Brain pericyte (primary cell): ENCODE measurements at places on chromosomes 6 and 20.

GRCh38 chr6:138222901-138223546 lies 4.7 kb upstream of the PBOV1 start:
- no peak for DNase-seq

DNA sequence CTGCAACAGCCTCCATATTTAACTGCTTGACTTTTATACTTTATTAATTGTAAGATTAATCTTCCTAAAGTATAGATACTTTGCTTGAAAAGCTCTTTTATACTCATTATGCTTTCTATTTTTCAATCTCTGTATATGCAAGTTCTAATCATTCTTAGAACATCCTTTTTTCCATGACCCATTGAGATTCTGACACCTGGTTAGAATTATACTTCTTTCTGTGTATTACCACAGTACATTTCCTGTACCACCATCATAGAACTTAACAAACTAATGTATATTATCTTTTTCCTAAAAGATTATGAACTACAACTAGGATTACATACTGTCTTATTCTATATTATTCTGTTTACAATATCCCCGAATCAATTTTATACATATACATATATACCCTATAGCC lies 13.5 kb downstream of the SERINC1 start:
- no peak for DNase-seq

DNA sequence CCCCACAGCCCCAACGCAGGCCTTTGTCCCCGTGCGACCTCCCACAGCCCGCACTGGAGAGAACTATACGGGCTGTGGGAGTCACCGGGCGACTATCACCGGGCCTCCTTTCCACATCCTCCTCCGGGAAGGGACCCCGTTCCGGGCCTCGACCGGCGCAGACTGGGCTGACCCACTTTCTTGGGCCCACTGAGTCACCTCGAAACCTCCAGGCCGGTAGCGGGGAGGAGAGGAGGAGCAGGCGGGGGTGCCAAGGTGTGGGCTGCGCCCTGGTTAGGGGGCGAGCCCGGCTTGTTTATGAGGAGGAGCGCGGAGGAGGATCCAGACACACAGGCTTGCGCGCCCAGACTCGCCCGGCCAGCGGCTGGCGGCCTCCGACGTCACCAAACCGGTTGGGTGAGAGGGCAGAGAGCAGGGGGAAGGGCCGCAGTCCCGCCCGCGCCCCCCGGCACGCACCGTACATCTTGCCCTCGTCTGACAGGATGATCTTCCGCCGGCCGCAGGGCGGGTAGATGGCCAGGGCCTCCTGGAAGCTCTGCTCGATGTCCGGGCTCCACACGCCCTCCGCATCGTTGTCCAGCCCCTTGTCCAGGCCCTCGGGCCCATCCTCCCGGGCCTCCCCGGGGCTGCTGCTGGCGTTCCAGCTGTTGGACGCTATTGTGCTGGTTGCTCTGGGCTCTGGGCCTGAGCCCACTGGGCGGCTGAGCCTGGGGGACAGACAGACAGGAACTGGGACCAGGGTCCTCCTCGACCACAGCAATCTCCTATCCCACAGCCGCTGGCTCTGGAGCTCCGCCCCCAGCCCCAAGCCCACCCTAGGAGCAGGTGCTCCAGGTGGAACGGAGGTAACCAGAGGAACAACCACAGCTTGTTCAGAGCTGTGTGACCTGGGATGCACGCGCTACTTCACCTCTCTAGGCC lies 10.6 kb downstream of the TEAD3 start:
- DNase-seq = no peak

DNA sequence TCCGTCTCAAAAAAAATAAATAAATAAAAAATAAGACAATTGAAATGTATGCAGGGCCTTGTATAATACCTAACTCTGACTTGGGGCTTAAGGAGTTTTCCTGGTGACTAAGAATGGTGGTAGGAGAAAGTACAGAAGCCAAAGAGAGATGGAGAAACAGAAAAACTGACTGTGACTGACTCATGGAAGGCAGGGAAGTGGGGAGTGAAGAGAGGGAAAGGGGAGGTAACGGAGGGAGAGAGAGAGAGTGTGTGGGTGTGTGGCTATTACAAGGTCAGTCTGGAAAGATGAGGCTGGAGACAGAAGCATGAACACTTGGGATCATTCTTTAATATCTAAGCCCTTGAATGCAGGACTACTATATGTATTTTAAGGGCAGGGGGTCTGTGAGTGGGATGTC lies 38.5 kb downstream of the SNRNP48 start:
- DNase-seq = no peak

DNA sequence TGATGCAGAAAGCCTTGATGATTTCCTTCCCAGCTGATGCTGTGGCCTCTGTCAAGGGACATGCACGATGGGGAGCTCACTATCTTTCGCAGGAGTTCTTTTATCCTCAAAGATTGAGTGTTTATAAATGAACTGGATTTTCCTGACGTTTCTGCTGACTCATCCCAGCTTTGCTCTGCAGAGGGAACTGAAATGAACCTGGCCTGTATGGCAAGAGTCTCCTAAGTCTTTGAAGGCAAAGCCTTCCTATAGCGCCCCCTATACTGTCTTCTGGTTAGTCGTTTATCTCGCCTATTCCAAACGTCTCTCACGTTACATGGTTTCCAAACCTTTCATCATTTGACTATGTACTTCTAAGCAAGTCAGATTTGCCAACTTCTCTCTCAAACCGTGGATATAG lies 565.3 kb downstream of the KIF16B start:
- DNase-seq = no peak

- DNase-seq = no peak
Observed at GRCh38 chr20:10171864-10172751, 46.5 kb upstream of the SNAP25 start.

DNA sequence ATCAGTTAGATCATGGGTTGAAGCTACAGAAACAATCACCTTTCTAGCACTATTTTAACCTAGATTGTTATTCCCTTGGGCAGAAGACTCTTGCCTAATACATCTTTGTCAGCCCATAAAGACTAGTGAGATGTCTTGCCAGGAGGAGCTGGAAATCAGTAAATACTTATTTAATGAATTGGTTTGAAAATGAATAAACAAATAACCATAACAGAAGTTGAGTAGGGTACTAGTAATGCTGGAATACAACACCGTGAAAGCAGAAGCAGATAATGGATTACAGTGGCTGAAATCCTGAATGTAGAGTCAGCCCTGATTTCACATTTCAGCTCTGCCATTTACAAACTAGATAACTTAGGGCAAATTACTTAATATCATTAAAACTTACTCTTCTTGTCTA lies 236.1 kb downstream of the PACRG start:
- no peak for DNase-seq

GRCh38 chr20:9889270-9889981 lies 50.5 kb upstream of the PAK5 start:
- no peak for DNase-seq

GRCh38 chr6:56649782-56650181 lies 7.1 kb upstream of the DST start:
- DNase-seq = no peak

DNA sequence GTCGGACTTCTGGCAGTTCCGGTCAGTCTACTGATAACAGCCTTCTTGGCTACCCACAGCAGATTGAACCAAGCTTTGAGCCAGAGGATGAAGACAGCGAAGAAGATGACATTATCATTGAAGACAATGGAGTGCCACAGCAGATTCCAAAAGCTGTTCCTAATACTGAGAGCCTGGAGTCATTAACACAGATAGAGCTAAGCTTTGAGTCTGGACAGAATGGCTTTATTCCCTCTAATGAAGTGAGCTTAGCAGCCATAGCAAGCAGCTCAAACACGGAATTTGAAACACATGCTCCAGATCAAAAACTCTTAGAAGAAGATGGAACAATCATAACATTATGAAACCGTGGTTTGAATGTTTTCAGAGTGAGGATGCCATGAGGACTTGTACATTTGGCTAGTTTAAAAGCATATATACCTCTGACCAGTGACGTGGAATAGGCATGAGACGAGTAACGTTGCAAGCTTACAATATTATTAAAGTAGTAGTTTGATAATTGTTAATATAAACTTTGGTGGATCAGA lies 18.8 kb downstream of the PARD6B start:
- DNase-seq = no peak

- no peak for DNase-seq
Observed at GRCh38 chr20:51077686-51078060, 54.8 kb upstream of the KCNG1 start.

- no peak for DNase-seq
Observed at GRCh38 chr6:70225055-70225454, 77.8 kb downstream of the COL9A1 start.

- no peak for DNase-seq
Observed at GRCh38 chr6:12580290-12580689, 136.3 kb upstream of the PHACTR1 start.

GRCh38 chr6:64482631-64483030 lies 847.0 kb downstream of the PHF3 start:
- no peak for DNase-seq

- no peak for DNase-seq
Observed at GRCh38 chr6:107871976-107872375, 47.9 kb upstream of the SCML4 start.

DNA sequence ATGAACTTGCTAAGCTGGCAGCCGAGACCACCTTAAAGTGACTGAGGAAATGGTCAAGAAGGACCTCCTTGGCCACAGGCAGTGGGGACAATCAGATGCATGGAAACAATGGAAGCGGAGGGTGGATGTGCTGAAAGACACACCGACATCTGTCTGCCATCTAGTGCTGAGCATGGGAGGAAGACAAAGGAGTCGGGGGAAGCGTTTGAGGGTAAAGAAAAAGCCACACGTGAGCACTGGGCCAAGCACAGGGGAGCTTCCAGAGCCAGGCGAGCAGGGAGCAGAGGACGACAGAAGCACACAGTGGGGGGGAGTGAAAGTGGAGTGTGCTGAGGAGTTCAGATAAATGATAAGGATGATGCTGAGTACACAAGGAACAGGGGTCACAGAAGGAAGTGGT lies 367.8 kb downstream of the ZFAND3 start:
- no peak for DNase-seq

DNA sequence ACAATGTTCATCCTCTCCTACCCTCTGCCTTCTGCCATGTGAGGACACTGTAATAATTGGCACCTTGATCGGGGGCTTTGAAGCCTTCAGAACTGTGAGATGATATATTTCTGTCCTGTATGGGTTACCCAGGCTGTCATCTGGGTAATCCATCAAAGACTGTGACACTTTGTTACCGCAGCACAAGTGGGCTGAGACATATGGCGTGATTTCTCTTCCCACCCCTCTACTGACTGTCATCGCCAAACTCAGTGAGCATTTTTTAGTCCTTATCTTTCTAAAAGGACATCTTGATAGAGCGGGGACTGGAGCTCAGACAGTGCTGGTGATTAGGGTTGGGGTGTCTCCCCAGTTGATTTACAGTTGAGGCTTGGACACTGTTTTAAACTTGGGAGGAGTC lies 10.4 kb upstream of the PLG start:
- DNase-seq = no peak

DNA sequence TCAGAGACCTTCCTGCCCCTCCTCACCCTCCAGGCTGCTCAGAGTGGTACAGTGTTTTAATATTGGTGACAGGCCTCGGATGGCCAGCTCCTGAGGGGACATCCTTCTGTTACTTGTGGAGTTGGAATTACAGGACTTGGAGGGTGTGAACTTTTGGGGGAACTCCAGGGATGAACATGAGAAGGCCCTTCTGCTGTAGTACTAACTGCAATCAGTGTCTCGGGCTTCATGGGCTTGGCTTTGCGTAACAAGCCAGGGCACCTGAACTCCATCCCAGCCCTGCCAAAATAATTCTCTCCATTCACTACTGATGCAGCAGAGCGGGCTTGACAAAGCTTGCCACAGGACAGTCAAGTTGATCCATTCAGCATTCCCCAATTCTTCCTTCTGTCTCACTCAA lies 28.6 kb downstream of the SLC22A23 start:
- no peak for DNase-seq

GRCh38 chr6:134317471-134318131 lies at the start of gene SGK1:
Gene SGK1, minus strand, starts transcription at chr6:134318112. Its CDS starts 652 bp downstream, at chr6:134317460.
- DNase-seq = no peak

DNA sequence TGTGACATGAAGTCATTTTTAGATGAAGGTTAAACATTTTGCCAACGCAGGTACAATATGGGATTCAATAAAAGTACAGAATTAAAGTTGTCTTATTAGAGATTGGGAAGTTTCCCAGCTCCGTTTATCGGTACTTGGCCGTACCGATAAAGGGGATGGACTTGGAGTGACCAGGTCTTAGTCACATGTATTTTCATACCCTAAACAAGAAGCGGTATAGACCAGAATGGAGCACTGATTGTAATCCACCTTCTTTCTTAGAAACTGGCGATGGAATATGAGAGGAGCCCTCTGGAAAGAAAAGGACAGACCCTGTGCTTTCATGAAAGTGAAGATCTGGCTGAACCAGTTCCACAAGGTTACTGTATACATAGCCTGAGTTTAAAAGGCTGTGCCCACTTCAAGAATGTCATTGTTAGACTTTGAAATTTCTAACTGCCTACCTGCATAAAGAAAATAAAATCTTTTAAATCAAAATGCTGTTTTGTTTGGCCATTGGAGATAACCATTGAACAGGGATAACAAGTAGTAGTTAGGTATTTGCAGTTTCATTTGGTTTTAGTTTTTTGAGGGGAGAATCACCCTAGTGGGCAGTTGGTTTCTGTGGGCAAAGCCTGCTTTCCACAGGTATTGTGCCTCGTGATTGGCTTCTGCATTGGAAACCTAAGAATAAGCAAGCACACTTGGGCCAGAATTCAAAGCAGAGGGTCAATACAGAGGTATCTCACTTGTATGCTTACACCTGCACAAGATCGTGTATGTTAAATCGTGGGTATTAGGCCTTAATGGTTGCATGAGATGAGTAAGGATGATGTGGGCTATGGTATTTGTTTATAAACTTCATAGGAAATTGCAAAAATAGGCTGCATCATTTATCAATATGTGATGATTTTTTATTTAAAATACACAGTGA lies 11.2 kb upstream of the ZNFX1 start:
- no peak for DNase-seq

DNA sequence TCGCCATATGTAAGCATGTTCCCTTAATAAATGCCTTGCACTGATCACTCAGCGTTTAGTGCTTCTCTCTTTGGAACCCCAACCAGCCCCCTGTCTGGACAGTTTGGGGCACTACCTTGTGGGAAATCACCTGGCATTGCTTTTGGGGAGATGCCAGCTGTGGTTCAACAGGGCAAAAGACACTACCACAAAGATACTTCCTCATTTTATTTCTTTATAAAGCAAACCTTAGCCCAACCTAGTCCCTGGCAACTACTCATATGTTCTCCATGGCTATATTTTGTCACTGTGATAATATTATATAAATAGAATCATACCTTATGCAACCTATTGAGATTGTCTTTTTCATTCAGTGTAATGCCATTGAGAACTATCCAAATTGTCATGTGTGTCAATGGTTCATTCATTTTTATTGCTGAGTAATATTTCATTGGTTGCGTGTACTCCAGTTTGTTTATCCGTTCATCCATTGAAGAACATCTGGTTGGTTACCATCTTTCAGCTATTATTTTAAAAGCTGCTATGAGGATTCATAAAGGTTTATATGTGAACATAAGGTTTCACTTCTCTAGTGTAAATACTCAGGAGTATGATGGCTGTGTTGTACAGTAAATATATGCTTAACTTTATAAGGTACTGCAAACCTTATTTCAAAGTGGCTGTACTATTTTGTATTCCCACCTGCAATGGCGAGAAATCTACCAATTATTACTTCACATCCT lies 114.8 kb downstream of the MOXD1 start:
- no peak for DNase-seq

GRCh38 chr6:37309046-37309445 lies 44.7 kb upstream of the RNF8 start:
- DNase-seq = no peak
